ENCODE measurements at places on chromosomes 2 and 18.

DNA sequence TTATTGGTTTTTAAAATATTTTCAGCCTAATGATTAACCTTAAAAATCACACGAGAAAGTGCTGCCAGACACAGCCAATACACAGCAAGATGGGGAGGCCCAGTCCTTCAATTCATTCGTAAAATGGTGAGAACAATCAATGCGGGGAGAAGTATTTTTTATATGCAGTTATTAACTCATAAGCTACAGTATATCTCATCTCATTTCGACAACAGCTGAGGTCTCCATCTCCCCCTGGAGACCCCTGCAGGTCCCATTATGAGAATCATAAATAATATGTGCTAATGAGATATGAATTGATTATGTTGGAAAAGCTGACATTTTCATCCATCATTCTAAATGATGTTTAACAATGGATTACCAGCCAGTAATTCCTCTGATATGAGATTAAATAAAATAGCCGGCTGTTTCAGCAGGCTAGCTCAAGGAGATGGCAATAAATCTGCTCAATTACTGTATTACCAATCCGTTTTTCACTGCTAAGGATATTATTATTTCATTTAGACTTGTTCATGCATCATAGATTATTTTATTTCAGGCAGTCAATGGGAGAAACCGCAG is 535.8 kb downstream of the GALR1 start:
- no peaks in the 10 kb centered on the region for H3K27me3 ChIP-seq
- no peak overlapping the region for H3K27ac ChIP-seq
- H3K4me3 ChIP-seq, result no peak overlapping the region
- H3K4me1 ChIP-seq, result no peaks in the 10 kb centered on the region
- H3K36me3 ChIP-seq, result no peaks in the 10 kb centered on the region
- DNase-seq, result no peak

DNA sequence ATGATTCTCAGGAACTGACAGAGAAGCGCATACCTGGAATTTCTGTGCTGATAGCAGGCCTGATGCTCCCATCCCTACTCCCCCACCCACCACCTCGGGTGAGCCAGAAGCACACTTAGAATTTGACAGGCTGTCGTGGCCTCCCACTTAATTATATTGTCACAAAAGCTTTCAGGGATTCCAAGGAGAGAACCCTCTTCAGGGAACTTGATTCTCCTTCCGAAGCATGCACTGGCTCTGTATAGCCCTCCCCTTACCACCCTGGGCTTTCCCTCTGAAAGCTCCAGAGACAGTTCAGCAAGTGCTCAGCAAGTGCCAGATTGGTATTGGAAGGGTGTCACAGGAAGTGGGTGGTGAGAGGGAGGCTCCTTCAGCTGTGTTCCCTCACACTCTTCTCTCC is 252.5 kb upstream of the SIX2 start:
- peaks cover 10% of the 10 kb centered on the region for H3K27me3 ChIP-seq
- peaks cover 8% of the 10 kb centered on the region for H3K4me1 ChIP-seq
- no peak overlapping the region for H3K27ac ChIP-seq
- DNase-seq, result no peak
- no peaks in the 10 kb centered on the region for H3K36me3 ChIP-seq
- no peak overlapping the region for H3K4me3 ChIP-seq

DNA sequence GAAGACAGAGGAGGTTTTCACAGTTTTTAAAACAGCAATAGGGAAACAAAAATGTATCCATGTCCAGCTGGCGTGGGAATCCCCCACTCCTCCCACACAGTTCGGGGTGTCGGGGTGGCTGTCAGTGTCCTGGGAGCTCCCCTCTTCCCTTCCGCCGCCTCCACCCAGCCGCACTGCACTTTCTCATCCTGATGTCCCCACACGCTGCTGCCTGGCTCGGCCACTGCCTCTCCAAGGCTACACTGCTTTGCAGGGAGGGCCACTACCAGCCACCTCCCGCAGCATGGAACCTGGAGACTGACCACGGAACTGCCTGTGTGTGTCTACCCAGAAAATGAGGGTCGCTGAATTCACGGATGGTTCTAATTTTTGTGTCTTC is 138.7 kb upstream of the CTDP1 start:
- no peaks in the 10 kb centered on the region for H3K4me1 ChIP-seq
- no peak overlapping the region for H3K27ac ChIP-seq
- no peak for DNase-seq
- no peaks in the 10 kb centered on the region for H3K27me3 ChIP-seq

- DNase-seq, result no peak
- H3K4me3 ChIP-seq, result no peak overlapping the region
- no peaks in the 10 kb centered on the region for H3K36me3 ChIP-seq
Measured at GRCh38 chr2:125259451-125259850, 1234.4 kb downstream of the CNTNAP5 start.
